ENCODE measurements at places on chromosomes 6 and 20. TPM values are rescaled to one million over a fixed set of nuclear protein-coding genes. Genes with fewer than 3 reads are reported as not detected.
A peak's percentile ranks its signal among the peaks of the same experiment; 100 is the strongest.

GRCh38 chr20:35145141-35145564, 2.0 kb downstream of the EDEM2 start:
- no peaks in the 10 kb centered on the region for H3K36me3 ChIP-seq
- no peak overlapping the region for H3K27ac ChIP-seq
- no peak overlapping the region for H3K4me3 ChIP-seq
- DNase-seq: peak; percentile 58
- H3K27me3 ChIP-seq: no peaks in the 10 kb centered on the region
- H3K4me1 ChIP-seq: no peaks in the 10 kb centered on the region

DNA sequence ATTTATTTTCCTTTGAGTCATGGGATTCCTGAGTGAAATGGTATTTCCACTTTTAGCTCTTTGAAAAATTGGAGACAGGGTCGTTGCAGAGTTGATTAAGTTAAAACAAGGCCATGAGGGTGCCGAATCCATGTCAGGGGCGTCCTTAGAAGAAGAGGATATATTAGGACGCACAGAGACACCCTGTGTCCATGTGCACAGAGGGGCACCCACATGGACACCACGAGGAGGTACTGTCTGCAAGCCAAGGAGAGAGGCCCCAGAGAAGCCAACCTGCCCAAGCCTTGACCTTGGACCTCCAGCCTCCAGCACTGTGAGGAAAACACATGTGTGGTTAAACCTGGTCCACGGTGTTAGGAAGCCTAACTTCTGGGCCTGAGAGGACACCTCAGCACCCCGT, 113.9 kb upstream of the THBS2 start:
- H3K4me1 ChIP-seq: no peaks in the 10 kb centered on the region
- H3K27me3 ChIP-seq: no peaks in the 10 kb centered on the region
- no peaks in the 10 kb centered on the region for H3K36me3 ChIP-seq
- no peak for DNase-seq
- no peak overlapping the region for H3K4me3 ChIP-seq

- no peaks in the 10 kb centered on the region for H3K4me1 ChIP-seq
- H3K27ac ChIP-seq: no peak overlapping the region
- H3K4me3 ChIP-seq: no peak overlapping the region
- no peaks in the 10 kb centered on the region for H3K36me3 ChIP-seq
Measured at GRCh38 chr20:4545526-4545925, 176.2 kb upstream of the PRND start.

GRCh38 chr6:33607784-33608161, 13.3 kb upstream of the ITPR3 start:
- no peak overlapping the region for H3K27ac ChIP-seq
- H3K27me3 ChIP-seq: no peaks in the 10 kb centered on the region
- H3K4me1 ChIP-seq: no peaks in the 10 kb centered on the region
- no peaks in the 10 kb centered on the region for H3K36me3 ChIP-seq
- H3K4me3 ChIP-seq: no peak overlapping the region

The HCRTR2 gene
- total RNA-seq: not detected

The SCAND1 gene
- 74.7 TPM for total RNA-seq

The R3HDML gene
- total RNA-seq: not detected

DNA sequence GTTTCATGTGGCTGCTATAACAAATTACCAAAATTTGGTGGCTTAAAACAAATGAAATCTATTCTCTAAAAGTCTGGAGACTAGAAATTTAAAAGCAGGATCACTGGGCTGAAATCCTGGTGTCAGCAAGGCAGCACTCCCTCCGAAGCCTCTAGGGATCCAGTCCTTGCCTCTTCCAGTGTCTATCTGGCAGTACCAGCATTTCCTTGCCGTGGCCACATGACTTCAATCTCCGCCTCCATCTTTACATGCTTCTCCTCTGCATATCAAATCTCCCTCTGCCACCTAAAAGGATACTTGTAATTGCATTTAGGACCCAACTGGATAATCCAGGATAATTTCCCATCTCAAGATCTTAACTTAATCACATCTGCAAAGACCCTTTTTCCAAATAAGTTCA, 30.2 kb downstream of the ARHGAP18 start:
- no peaks in the 10 kb centered on the region for H3K36me3 ChIP-seq
- H3K4me3 ChIP-seq: no peak overlapping the region
- H3K27ac ChIP-seq: no peak overlapping the region
- H3K4me1 ChIP-seq: peaks cover 10% of the 10 kb centered on the region

The HLA-DMA gene
- total RNA-seq: 98.5 TPM

The NOP56 gene
- total RNA-seq: 110 TPM

The MAS1 gene
- not detected for total RNA-seq

GRCh38 chr6:24951811-24952299, 16.1 kb upstream of the RIPOR2 start:
- no peak overlapping the region for H3K27ac ChIP-seq
- DNase-seq: no peak
- H3K4me1 ChIP-seq: no peaks in the 10 kb centered on the region
- H3K36me3 ChIP-seq: no peaks in the 10 kb centered on the region
- no peak overlapping the region for H3K4me3 ChIP-seq

The MYB gene
- total RNA-seq: 1.3 TPM

GRCh38 chr6:137427656-137428290, 66.4 kb downstream of the OLIG3 start:
- no peaks in the 10 kb centered on the region for H3K27me3 ChIP-seq
- no peaks in the 10 kb centered on the region for H3K4me1 ChIP-seq
- no peak for DNase-seq
- H3K27ac ChIP-seq: no peak overlapping the region
- no peaks in the 10 kb centered on the region for H3K36me3 ChIP-seq
- no peak overlapping the region for H3K4me3 ChIP-seq

GRCh38 chr6:1601158-1602048, 8.3 kb upstream of the FOXC1 start:
- peaks cover 21% of the 10 kb centered on the region for H3K27me3 ChIP-seq
- H3K36me3 ChIP-seq: no peaks in the 10 kb centered on the region
- peak; percentile 50 for DNase-seq
- no peak overlapping the region for H3K4me3 ChIP-seq
- H3K27ac ChIP-seq: no peak overlapping the region

The GHRH gene
- not detected for total RNA-seq

The ULBP2 gene
- total RNA-seq: 1.3 TPM

- DNase-seq: no peak
- no peaks in the 10 kb centered on the region for H3K36me3 ChIP-seq
- H3K4me3 ChIP-seq: no peak overlapping the region
- H3K27ac ChIP-seq: no peak overlapping the region
- H3K27me3 ChIP-seq: no peaks in the 10 kb centered on the region
Measured at GRCh38 chr6:79145301-79145700, 67.2 kb upstream of the PHIP start.

- no peaks in the 10 kb centered on the region for H3K4me1 ChIP-seq
- no peak for DNase-seq
Measured at GRCh38 chr6:148443798-148444560, 101.3 kb downstream of the SASH1 start.

Measured in kidney (tissue), 22 donors.